ENCODE measurements at places on chromosomes 1 and 21.

DNA sequence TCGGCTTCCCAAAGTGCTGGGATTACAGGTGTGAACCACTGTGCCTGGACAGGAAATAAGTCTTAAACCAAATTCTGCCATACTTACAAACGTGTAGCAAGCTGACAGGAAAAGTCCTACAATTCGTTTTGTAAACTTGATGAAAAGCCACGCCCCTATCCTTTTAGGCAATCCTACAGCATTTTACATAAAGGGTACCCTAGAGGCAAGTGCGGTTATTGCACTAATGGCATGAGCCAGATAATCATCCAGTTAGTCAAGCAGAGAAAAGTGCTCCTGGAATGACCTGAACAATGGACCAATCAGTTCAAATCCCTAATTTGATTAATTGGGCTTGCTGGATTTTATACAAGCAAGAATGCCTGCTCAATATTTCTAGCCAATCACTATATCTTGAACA lies 338.2 kb downstream of the KIF26B start:
- DNase-seq = no peak

DNA sequence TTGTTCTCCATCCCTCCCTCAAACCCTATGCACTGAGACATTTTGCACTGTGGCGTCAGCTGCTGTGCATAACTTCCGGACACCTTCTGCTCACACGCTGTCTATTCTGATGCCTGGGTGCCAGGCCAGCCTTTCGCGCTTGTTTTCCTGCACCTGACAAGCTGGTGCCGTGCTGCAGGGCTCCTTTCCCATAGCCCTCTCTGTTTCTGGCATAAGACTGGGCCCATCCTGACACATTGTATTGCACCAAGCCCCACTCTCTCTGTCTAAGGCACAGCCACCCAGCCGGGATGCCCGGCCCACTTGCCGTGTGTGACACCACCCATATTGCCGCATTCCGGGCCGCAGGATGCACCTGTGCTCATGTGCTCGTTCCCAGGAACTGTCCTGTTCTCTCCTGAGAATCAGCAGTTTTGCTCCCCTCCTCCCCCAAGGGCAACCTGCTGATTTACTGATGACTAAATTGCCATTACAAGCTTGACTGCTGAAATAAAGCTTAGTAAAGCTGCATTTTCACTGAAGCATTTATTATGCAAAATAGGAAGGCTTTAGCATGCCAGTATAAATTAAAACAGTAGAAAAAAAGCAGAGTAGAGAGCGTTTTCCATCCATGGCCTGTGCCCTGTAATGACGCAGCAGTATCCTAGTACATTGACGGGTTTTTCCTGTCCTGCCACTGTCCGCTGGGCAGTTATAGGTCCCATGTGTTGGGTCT lies 88.0 kb downstream of the CD247 start:
- DNase-seq = no peak

DNA sequence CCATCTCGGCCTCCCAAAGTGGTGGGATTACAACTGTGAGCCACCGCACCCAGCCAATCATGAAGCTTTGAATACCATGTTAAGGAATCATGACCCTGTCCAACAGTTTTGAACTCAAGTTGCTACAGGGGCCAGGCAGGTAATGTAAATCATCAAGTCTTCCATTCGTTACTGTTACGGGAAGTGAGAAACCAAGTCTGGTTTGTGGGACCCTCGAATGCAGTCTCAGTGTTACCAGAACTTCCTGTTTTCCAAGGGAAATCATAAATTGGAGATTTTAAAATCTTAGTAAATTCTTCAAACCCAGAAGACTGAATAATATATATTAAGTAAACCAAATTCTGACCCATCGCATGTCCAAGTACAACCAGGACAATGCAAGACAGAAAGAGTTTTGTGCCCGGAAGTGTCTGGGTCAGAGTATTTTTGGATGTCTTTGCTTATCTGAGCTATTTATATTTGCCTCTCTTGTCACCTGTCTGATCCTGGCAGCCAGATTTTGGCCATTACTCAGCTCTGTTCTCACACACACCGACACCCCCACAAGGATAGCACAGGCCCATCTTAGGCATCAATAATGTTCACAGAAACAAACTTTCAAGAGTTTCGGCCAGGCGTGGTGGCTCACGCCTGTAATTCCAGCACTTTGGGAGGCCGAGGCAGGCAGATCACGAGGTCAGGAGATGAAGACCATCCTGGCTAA lies 8.8 kb downstream of the ATP5IF1 start:
- no peak for DNase-seq

DNA sequence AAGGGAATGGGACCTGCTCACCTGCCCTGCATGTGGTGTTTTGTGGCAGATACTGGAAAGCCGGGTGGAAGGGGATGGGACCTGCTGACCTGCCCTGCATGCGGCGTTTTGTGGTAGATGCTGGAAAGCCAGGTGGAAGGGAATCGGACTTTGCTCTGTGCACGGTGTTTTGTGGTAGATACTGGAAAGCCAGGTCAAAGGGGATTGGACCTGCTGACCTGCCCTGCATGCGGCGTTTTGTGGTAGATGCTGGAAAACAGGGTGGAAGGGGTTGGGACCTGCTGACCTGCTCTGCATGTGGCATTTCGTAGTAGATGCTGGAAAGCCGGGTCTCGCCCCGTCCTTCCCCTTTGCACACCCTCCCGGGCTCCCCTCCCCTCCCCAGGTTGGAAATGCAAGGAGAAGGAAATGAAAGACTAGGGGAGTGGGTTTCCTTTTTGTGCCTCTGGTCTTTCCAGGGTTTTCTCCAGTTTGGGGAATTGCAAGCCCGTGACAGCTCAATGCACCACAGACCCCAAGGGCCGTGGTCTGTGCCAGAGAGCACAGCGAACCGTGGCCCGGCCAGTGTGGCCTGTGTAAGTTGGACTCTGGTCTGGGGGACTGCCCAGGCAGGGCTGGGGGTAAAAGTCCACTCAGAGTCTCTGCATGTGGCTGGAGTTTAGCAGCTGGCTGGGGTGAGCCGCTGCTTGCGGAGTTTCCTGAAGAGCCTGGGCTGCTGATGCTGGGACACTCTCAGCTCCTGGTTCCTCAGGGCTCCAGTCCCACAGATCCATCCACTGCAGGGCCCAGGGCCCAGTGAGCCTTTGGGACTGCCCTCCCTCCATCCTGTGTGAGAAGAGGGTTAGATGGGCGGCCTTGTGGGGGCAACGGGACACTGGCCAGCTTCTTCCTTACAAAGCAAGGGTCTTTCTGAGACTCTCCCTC lies 105.5 kb downstream of the CRYAA start:
- no peak for DNase-seq

GRCh38 chr1:10555635-10556429 lies 81.1 kb downstream of the PEX14 start:
- no peak for DNase-seq
